Heart right ventricle (tissue), 16 donors: ENCODE measurements at places on chromosomes 5 and 9. TPM values are rescaled to one million over a fixed set of nuclear protein-coding genes. Genes with fewer than 3 reads are reported as not detected.

ADAMTS2 gene
- 3.2 TPM for total RNA-seq

DNA sequence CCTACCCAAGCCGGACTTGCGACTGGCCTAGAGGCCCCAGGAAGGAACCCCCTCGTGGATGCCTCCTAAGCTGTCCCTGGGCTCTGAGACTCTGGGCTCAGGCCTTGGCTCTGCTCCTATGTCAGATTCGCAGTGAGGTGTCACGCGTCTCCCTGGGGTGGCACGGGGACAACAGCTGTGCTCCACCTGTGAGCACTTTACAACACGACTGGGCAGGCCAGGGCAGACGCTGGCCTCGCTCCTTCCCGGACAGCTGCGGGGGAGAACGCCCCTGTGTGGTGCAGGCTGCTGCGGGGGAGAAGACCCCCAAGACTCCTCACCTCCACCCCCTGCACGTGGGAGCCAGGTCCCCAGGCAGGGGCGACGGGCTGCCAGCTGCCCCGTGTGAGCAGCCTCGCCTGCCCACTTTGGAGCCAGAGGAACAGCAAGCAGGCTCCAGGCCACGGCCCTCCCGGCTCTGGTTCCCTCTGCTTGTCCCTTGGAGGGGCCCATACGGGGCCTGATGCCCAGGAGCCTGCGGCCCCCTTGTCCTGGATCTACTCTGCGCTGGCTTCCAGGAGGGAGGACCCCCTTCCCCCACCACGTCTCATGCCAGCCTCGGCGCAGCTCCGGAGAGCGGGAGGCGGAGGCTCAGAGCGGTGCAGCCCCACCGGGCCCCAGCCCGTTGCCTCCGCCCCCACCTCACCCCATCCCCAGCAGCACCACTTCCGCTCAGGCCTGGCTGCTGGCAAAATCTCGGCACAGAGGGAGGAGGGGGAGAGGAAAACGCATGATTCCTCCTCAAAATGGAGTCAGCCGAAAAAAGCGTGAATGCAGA is 36.0 kb downstream of the SARDH start:
- H3K27ac ChIP-seq = peak overlapping the region; percentile 35
- no peaks in the 10 kb centered on the region for H3K36me3 ChIP-seq
- H3K4me1 ChIP-seq = peaks cover 24% of the 10 kb centered on the region
- H3K27me3 ChIP-seq = peaks cover 33% of the 10 kb centered on the region
- no peak for DNase-seq

GRCh38 chr5:1555011-1555807 is 31.4 kb upstream of the LPCAT1 start:
- H3K4me3 ChIP-seq = no peak overlapping the region
- no peak for DNase-seq
- no peaks in the 10 kb centered on the region for H3K27me3 ChIP-seq

DNA sequence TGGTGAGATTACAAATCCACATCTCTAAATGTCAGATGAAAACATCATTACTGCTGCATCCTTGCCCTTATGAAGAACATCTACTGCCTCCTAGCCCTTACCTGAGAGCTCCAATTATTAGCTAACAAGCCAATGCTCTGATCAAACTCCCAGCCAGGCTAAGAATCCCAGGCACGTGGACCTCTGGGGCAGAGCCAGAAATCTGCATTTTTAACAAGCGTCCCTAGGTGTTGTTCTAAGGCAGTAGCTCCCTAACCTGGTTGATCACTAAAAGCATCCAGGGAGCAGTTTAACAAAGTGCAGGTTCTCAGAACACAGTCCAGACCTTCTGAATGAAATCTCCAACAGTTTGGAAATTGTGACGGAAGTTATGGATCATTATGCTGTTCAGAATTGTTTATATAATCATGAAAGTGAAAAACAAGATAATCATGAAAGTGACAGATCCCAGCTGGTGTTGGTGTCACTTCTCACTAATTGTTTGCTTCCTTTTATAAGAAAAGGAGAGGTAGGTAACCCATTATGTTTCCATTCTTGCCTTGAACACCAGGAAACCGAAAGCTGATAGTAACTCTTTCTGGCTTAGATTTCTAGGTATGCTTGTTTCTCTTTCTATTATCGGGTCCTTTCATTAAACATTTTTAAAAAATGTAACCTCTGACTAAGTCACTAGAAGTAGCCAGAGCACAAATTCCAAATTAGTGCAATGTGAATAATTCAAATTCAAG is 216.5 kb upstream of the NR4A3 start:
- no peak for DNase-seq
- H3K27ac ChIP-seq = no peak overlapping the region
- no peaks in the 10 kb centered on the region for H3K27me3 ChIP-seq
- no peaks in the 10 kb centered on the region for H3K36me3 ChIP-seq
- H3K4me1 ChIP-seq = no peaks in the 10 kb centered on the region

DNA sequence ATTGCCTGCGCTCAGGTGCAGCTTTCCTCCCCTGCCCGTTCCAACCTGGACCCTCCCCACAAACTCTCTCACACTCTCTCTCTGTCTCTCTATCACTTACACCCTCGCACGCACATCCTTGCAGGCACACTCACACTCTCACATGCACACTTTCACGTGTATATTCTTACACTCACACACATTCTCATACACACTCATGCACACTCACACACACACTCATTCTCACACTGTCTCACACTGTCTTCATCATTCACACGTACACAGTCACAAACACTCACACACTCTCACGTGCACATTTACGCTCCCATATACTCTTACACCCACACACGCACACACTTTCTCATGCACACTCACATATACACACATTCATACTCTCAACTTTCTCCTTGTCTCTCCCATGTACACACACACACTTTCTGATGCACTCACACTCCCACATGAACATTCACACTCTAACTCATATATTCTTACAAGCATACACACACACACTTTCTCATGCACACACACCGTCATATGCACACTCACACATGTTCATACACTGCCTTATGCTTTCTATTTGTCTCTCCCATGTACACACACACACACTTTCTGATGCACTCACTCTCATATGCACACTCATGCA is 229.3 kb downstream of the SNX18 start:
- H3K27ac ChIP-seq = no peak overlapping the region
- H3K4me1 ChIP-seq = no peaks in the 10 kb centered on the region
- no peak overlapping the region for H3K4me3 ChIP-seq
- H3K36me3 ChIP-seq = no peaks in the 10 kb centered on the region
- no peak for DNase-seq
- H3K27me3 ChIP-seq = no peaks in the 10 kb centered on the region

DNA sequence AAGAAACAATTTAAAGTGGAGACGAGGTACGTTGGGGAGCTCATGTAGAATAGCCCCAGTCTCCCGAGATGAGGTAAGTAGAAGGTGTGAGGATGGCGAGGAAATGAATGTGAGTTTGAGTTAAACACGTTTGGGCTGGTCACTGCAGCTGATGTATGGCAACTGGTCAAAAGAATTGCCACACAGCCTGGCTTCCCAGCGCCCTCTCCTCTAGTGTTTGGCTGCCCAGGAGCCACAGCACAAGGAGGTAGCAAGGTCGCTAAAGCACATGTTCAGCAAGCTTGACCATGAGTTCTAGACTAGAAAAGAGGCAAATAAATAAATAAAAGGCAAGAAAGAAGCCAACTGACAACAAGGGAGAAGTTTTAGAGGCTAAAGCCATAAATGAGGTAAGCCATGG is 21.4 kb upstream of the LECT2 start:
- no peaks in the 10 kb centered on the region for H3K27me3 ChIP-seq
- no peak overlapping the region for H3K4me3 ChIP-seq
- H3K27ac ChIP-seq = no peak overlapping the region
- H3K36me3 ChIP-seq = no peaks in the 10 kb centered on the region
- no peak for DNase-seq

- no peak for DNase-seq
- no peak overlapping the region for H3K4me3 ChIP-seq
- no peaks in the 10 kb centered on the region for H3K27me3 ChIP-seq
- H3K27ac ChIP-seq = no peak overlapping the region
- no peaks in the 10 kb centered on the region for H3K36me3 ChIP-seq
Observed at GRCh38 chr5:24916863-24917262, 272.1 kb upstream of the CDH10 start.

DNA sequence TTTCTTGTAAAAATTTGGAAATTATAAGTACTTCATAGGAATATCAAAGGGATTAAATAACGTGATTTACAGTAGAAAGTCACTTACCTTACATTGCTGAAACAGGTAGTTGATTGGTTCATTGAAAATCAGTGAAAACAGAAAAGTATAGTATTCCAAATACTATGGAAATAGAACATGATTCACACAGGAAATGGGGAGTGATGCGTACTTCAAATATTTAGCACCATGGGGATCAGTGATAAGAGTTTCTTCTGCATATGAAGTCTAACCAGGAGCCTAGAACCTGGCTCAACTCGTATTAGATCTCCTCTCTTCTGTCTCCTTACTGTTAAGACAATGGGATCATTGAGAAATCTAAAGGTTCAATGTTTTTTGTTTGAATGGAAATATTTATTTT is 133.3 kb downstream of the FAM174A start:
- no peak for DNase-seq
- H3K4me1 ChIP-seq = no peaks in the 10 kb centered on the region
- no peaks in the 10 kb centered on the region for H3K27me3 ChIP-seq
- H3K27ac ChIP-seq = no peak overlapping the region
- no peak overlapping the region for H3K4me3 ChIP-seq
- H3K36me3 ChIP-seq = no peaks in the 10 kb centered on the region

NMUR2 gene
- total RNA-seq = not detected

GRCh38 chr9:99385215-99385614 is 163.1 kb downstream of the SEC61B start:
- no peaks in the 10 kb centered on the region for H3K27me3 ChIP-seq
- no peak overlapping the region for H3K4me3 ChIP-seq
- no peak overlapping the region for H3K27ac ChIP-seq

TLX3 gene
- not detected for total RNA-seq

SELENOP gene
- total RNA-seq = 169 TPM

GRCh38 chr5:110909415-110909814 is 162.1 kb upstream of the TSLP start:
- H3K27ac ChIP-seq = no peak overlapping the region
- no peak overlapping the region for H3K4me3 ChIP-seq
- H3K4me1 ChIP-seq = peaks cover 5% of the 10 kb centered on the region
- no peaks in the 10 kb centered on the region for H3K36me3 ChIP-seq
- no peaks in the 10 kb centered on the region for H3K27me3 ChIP-seq

DNA sequence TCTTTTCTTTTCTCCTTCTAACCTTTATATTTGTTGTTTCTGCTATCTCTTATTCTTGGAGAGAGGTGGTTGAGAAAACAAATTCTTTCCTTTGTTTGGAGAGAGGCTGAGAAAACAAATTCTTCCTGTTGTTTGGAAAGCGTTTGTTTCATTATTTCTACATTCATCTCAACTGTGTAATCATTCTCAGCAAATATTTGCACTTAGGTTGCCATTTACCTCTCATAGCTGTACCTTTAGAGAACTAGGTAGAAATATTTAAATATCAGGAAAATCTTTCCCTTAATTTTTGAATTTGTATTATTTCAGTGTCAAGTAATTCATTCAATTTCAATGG is 1824.4 kb upstream of the CDH9 start:
- no peak for DNase-seq
- H3K27ac ChIP-seq = no peak overlapping the region
- H3K4me1 ChIP-seq = no peaks in the 10 kb centered on the region
- no peaks in the 10 kb centered on the region for H3K27me3 ChIP-seq

- peak overlapping the region; percentile 76 for H3K27ac ChIP-seq
- H3K4me1 ChIP-seq = peaks cover 70% of the 10 kb centered on the region
- no peaks in the 10 kb centered on the region for H3K27me3 ChIP-seq
- no peak overlapping the region for H3K4me3 ChIP-seq
- no peaks in the 10 kb centered on the region for H3K36me3 ChIP-seq
Observed at GRCh38 chr9:35518225-35518821, 28.4 kb downstream of the RUSC2 start.

DTWD2 gene
- total RNA-seq = 8.9 TPM

GRCh38 chr9:7756088-7756487 is 43.5 kb downstream of the DMAC1 start:
- H3K4me3 ChIP-seq = no peak overlapping the region
- no peaks in the 10 kb centered on the region for H3K4me1 ChIP-seq
- no peaks in the 10 kb centered on the region for H3K36me3 ChIP-seq
- DNase-seq = no peak
- no peaks in the 10 kb centered on the region for H3K27me3 ChIP-seq

- DNase-seq = no peak
- H3K27ac ChIP-seq = peak overlapping the region; percentile 1
Observed at GRCh38 chr9:37436540-37436939, 14.0 kb downstream of the GRHPR start.

ACSL6 gene
- total RNA-seq = 3.9 TPM

SLC27A6 gene
- total RNA-seq = 93.5 TPM

DNA sequence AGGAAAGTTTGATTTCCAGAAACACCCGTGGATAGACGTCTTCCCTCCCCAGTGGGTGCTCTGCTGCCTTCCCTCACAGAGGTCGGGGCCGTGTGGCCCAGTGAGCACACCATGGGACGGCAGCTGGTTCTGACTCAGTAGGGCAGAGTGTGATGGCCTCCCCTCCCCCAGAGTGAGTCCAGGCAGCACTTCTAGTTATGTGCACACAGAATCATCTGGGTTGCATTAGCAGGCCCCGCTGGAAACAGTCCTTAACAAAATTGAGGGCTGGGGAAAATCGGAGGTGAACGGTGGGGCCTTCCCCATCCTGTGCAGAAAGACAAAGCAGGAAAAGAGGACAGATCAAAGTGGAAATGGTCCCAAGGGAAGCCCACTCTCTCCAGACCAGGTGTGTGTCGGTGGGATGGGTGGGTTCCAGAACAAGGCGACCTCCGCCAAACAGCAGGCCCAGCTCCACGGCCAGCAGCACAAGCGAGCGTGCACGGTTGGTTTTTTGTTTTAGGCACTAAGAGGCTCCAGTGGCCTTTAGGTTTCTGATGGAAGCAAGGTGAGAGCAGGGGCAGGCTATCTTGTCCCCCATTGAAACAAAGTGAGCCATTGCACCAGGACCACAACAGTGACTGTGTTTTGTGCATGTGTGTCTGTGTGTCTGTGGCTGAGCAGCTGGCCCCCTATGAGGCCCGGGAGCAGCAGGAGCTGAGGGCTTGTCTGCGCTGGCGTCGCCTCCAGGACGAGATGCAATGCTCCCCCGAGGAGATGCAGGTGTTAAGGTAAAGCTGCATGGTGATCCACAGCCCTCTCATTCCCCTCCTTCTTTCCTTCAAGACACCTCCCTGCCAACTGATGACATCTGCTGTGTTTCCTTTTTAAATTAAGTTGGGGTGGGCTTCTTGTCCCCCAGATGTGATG is 201.5 kb downstream of the AOPEP start:
- no peaks in the 10 kb centered on the region for H3K27me3 ChIP-seq
- H3K27ac ChIP-seq = no peak overlapping the region
- no peak overlapping the region for H3K4me3 ChIP-seq
- peaks cover 10% of the 10 kb centered on the region for H3K4me1 ChIP-seq
- no peak for DNase-seq
- H3K36me3 ChIP-seq = no peaks in the 10 kb centered on the region

DNA sequence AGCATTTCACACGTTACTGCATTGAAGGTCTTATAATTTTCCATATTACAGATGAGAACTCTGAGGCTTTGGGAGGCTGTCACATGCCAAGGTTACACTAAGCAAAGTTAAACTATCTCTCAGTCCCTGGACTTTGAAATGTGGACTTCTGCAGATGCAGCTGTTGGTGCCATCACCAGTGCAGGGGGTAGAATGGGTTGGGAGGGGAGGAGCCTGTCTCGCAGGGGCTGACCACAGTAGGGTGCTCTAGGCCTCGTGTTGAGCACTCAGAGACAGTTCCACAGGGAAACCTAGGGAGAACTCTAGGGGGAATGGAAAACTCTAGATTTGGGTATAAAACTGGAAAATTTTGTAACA is 220.9 kb downstream of the MAPKAP1 start:
- no peak overlapping the region for H3K4me3 ChIP-seq
- peaks cover 22% of the 10 kb centered on the region for H3K36me3 ChIP-seq
- peaks cover 35% of the 10 kb centered on the region for H3K4me1 ChIP-seq
- peak overlapping the region; percentile 69 for H3K27ac ChIP-seq
- DNase-seq = no peak
